ENCODE measurements at places on chromosomes 5 and 9.

- DNase-seq: no peak
These were observed at the start of gene EPB41L4A for GRCh38 chr5:112419164-112419985. Gene EPB41L4A (minus strand): TSS chr5:112419277. CDS start chr5:112419039, 238 bp downstream.

DNA sequence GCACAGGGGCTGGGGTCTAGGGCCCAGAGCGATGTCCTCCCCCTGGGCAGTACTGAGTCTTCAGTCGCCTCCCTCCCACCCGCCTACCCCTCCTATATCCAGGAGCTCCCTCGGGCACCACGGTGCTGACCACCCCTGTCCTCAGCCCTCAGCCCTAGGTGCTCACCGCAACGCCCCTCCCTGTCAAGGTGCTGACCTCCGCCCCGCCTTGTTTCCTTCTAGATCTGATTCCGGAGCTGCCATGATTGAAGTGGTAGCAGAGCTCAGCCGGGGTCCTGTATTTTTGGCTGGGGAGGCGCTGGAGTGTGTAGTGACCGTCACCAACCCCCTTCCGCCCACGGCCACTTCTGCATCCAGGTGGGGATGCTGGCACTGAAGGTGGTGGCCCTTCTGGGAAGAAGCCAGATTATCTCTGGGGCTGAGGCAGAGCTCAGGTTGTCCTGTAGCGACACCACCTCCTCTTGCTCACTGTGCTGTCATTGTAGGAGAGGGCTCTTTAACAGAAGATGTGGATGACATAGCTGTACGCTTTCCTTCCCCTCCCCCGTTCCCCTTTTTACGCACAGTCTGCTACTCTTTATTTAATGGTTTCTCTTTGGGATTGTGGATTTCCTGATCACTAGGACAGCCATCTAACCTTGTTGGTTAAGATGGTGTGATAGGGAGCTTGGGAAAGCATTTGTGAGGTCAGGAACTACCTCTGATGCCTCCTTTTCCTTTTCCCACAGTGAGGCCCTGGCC lies 598 bp downstream of the RGP1 start:
- DNase-seq: no peak

GRCh38 chr5:2415678-2416077 lies 335.8 kb downstream of the IRX2 start:
- DNase-seq: no peak

GRCh38 chr5:11584017-11584416 lies 320.2 kb downstream of the CTNND2 start:
- DNase-seq: peak; percentile 20

GRCh38 chr9:110912419-110913291 lies 125.6 kb downstream of the LPAR1 start:
- DNase-seq: no peak

GRCh38 chr9:97039514-97039860 lies 545 bp upstream of the CTSV start:
- DNase-seq: peak; percentile 37

GRCh38 chr9:95551406-95551805 lies 34.6 kb upstream of the PTCH1 start:
- DNase-seq: no peak

- peak; percentile 5 for DNase-seq
These were observed 335.0 kb upstream of the TUSC1 start for GRCh38 chr9:26013199-26013598.

GRCh38 chr5:38528162-38528703 lies 28.2 kb downstream of the LIFR start:
- DNase-seq: no peak

DNA sequence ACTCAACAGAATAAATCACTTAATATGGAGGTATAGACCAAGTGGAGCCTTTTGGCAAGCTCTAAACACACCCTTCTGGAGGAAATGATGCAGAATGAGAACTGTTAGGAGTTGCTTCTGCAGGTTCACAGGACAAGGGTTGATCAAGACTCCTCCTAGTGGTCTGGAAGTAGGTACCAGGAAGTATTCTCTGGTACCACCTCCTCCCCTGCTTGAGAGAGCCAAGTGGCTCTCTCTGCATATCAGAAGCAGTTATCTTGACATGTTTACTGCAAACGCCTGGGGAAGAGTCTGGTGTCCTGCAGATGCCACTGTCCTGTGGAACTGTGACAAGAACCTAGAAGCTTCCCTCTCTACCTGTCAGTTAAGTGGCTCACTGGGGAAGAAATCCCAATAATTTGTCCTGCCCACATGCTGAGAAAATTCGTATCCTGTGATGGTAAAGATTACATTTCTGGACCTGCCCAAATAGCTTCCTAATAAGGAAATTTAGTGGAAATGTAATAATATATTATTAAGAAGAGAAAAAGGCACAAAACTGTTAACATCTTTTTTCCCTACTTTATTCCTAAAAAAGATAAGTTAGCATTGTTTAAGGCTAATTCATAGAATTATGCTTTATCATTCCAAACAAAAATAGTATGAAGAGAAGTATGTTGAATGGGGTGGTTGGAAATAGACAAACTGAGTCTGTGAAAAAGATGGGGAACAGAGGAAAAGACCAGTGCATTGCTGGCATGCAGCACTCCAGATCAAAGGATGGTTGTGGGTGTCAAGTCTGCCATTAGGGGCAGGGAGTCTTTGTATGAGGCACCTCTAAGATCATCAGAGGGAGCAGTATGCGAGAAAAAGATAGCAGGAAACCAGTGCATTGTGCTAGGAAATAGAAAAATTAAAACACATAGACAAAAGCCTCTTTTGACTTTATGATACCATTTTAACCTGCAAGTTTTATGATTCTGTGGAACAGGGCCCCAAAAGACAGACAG lies 118.8 kb downstream of the CDC42SE2 start:
- DNase-seq: peak; percentile 41

DNA sequence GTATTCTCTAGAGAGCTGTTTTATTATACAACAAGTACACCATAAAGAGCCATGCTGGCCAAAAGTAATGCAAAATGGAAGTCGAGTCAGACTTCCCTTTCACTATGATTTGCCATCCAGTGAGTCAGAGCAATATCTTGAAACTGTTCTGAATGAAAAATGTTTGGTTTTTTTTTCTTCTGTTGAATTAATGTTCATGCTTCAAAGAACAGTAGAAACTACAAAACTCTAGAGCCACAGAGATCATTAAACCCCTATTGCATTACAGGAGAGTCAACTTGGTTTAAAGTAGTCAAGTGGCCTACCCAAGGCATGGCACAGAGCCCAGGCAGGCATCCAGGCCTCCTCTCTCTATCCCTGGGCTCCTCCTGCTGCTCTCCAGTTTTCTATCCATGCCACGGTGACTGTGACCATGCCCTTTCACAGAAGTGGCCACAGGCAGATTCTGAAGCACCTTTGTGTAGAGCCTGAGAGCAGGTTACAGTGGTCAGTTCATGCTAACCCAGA lies 358.9 kb downstream of the DEPDC1B start:
- peak; percentile 33 for DNase-seq

GRCh38 chr9:137913132-137913531 lies 35.5 kb downstream of the CACNA1B start:
- no peak for DNase-seq

DNA sequence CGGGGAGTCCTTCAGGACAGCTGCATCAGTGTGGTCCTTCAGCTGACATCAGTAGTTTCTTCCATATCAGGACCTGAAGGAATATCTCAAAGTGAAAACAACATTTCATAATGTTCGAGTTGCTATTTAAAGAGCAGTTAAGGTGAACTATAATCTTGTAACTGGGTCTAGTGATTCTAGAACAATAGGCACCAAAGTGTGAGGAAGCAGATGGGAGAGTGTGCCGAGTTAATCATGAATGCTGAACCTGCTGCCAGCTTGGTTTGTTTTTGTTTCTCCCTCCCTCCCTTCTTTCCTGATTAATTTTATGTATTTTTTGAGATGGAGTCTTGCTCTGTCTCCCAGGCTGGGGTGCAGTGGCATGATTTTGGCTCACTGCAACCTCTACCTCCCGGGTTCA lies 3.6 kb upstream of the PTGR1 start:
- DNase-seq: no peak

GRCh38 chr9:80664327-80665210 lies 1024.8 kb downstream of the TLE1 start:
- DNase-seq: no peak

DNA sequence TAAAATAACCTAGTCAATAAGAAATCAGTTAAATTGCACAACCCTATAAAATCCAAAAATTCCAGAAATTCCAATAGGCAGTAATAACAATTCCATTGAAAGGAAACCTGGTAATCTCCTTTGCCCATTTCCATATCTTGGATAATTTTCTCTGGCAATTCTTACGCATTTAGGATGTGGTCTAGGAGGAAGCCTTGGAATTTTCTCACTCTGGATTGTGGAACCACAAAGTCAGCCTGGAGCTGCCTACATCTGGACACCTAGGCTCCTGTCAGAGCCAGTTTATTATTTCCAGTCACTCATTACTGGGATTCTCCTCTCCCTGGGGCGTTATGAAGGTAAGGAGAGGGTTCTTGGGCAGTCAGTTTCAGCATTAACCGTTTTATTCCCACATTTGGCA lies 40.3 kb upstream of the GNE start:
- peak; percentile 85 for DNase-seq
